ENCODE measurements at places on chromosomes 2 and 18.

DNA sequence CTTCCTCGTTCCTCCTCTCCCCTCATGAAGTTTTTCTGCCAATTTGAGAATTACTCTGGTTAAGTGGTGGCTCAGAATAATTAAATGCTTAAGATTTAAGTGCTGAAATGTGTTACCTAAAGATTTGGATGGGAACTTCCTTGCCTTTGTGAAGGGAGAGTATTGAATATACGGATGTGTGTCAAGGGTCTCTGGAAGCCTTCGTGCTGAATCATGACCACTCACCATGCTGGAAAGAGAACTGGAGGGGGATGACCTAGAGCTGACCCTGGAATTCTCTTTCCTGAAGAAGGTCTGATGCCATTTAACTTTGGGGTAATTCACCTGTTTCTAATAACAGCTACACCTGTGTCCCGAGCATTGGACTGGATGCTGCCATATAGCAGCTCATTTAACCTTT, 2.2 kb downstream of the MOCOS start:
- DNase-seq: no peak

GRCh38 chr18:79792988-79793355, 4.8 kb upstream of the KCNG2 start:
- no peak for DNase-seq

- no peak for DNase-seq
Measured at GRCh38 chr18:68676913-68677312, 38.0 kb downstream of the TMX3 start.

DNA sequence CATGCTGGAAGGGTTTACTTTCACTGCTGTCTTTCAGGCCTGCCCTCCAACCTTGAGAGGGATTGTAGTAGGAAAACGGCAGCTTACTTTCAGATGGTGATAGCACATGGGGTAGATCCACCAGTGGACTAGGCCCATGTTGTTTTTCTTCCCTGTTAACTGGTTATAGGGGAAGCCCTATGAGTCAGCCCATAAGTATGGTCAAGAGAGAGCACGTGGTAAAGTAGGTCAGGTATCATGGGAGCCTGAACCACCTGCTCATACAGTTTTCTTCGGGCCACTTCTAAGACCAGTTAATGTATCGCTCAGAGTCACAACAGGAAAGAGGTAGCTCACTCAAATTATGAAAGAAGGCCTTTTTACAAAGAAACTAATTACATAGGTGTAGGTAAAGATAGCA, 33.0 kb downstream of the PDK1 start:
- no peak for DNase-seq

- DNase-seq: no peak
Measured at GRCh38 chr2:143334837-143335236, 205.6 kb downstream of the ARHGAP15 start.

DNA sequence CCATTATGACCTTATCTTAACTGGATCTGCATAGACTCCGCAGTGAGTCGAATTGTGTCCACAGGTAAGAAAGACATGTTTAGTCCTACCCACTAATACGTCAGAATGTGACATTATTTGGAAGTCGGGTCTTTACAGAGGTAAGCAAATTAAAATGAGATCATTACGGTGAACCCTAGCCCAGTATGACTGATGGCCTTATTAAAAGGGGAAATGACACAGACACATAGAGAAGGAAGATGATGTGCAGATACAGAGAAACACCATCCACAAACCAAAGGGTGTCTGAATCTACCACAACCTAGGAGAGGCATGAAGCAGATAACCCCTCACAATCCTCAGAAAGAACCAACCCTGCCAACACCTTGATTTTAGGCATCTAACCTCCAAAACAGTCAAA, 135.6 kb downstream of the GALNT1 start:
- DNase-seq: no peak

GRCh38 chr2:44649381-44649780, 287.6 kb downstream of the CAMKMT start:
- DNase-seq: no peak

GRCh38 chr2:4258563-4258962, 555.2 kb downstream of the DCDC2C start:
- DNase-seq: no peak

DNA sequence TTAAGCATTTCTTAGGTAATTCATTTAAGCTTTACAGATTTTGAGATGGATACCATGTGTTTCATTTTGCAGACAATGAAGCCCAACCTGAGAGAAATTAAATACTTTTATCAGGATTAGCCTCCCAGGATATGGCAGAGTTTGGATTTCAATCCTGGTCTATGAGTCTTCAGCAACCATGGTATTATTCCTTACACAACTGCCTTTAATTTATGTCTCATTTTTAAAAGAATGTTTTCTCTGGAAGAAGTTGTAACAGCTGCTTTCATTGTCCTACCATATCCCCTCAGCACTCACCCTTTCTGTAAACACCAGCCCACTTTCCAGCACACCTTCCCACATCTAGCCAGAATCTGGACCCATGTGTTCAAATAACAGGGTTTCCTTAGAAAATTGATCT, 863.7 kb upstream of the VRK2 start:
- DNase-seq: no peak

DNA sequence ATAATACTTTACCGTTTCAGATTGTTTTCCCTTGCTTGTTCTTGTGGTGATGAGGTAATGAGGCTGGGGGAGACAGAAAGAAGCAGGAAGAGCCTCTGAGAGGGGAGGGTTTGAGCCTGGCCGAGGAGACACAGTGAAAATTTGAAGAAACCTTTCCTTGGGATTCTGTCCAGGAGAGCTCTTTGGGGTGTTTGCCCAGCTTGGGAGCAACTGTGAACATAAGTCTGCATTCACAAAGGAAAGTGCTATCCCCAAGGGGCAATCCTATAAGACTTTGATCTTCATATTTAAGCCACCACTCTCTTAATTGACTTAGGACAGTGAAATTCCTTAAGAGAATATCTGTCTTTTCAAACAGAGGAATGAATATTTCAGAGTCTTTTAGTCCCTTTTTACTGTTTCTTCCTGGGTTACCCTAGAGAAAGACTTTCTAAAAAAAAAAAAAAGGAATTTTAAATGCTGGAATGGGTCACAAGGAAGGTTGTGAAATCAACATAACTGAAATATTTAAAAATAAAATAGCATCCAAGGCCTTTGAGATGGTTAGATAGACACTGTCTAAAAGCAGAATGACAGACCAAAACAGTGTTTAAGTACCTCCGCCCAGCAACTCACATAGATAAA, 52.5 kb upstream of the STAM2 start:
- DNase-seq: no peak

Measured in foreskin melanocyte (primary cell).